ENCODE measurements at places on chromosomes 2 and 18. TPM values are rescaled to one million over a fixed set of nuclear protein-coding genes. Genes with fewer than 3 reads are reported as not detected.

The TXNDC9 gene
- 29.0 TPM for total RNA-seq

The ERFE gene
- not detected for total RNA-seq

The ZNF397 gene
- 13.1 TPM for total RNA-seq

The ANXA4 gene
- total RNA-seq: 66.6 TPM

The ACP1 gene
- total RNA-seq: 113 TPM

The LYPD6B gene
- not detected for total RNA-seq

The SDC1 gene
- 0.42 TPM for total RNA-seq

The PRSS56 gene
- not detected for total RNA-seq

The GAL3ST2 gene
- not detected for total RNA-seq

GRCh38 chr2:226131299-226131784 is 668.3 kb downstream of the IRS1 start:
- DNase-seq: no peak

DNA sequence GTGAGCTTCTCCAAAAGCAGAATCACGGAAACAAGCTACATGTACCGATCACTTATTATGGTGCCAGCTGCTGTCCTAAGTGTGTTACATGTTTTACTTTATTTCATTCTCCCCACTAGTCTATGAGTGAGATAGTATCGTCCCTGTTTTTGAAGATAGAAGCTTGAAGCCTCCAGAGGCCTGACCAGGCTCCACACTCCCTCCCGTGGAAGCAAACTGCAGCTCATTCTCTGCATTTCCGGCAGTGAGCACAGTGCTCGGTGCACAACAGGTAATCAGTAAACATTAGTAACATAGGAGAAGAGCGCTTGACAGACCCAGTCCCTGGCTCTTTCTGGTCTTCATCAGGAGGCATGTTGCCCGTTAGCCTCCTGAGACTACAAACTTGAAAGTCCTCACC is 72.9 kb downstream of the ZBTB7C start:
- no peak for DNase-seq

- no peak for DNase-seq
Measured at GRCh38 chr2:63741884-63742579, 99.7 kb upstream of the UGP2 start.

DNA sequence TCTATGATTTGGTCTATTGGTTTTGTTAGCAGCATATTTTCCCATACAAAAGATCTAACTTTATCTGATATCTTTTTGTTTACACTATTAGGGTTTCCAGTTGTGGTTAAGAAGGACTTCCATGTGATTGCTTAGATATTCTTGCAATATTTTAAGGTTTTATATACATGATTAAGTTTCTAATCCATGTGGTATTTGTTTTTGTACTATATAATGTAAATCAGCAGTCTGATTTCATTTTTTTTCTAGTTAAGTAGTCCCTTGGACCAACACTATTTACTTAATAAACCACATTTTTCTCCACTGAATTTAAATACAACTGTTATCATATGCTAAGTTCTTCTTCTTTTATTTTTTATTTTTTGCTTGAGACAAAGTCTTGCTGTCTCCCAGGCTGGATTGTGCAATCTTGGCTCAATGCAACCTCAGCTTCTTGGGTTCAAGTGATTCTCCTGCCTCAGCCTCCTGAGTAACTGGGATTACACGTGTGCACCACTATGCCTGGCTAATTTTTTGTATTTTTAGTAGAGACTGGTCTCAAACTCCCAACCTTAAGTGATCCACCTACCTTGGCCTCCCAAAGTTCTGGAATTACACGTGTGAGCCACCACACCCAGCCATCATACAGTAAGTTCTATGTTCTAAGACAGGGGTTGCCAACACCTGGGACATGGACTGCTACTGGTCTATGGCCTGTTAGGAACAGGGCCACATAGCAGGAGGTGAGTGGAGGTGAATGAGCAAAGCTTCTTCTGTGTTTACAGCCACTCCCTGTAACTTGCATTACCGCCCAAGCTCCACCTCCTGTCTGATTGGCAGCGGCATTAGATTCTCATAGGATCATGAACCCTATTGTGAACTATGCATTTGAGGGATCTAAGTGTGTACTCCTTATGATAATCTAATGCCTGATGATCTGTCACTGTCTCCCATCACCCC is 58.5 kb upstream of the RAB27B start:
- DNase-seq: no peak

DNA sequence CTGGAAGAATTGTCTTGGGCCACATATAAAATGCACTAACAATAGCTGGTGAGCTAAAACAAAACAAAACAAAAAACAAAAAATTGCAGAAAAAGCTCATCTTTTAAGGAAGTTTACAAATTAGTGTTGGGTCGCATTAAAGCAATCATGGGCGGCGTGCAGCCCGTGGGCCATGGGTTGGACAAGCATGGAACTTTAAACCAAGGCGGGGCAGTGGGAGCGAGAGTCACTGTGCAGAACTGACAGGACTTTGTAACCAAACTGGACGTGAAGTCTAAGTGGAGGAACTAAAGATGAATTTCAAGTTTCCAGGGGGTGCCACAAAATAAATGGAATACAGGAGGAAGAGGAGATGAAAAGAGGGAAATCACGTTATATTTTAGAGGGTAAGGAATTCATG is 80.7 kb downstream of the PSMG2 start:
- DNase-seq: no peak

DNA sequence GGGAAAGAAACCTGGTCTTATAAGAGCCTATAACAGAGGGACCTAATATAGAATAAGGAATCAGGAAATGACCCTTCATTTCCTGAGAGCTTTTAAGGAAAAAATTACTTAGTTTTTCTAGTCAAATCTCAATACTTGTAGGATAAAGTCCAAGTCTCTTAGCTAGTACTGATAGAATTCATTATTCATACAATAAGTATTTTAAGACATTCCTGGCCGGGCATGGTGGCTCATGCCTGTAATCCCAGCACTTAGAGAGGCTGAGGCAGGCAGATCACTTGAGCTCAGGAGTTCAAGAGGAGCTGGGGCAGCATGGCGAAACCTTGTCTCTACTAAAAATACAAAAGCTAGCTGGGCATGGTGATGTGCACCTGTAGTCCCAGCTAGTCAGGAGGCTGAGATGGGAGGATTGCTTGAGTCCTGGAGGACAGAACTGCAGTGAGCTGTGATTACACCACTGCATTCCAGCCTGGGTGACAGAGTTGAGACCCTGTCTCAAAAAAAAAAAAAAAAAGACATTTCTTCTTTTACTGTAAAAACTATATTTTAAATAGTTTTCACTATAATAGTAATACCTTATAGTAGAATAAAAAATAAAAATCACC is 3.2 kb downstream of the RAB3GAP1 start:
- no peak for DNase-seq

DNA sequence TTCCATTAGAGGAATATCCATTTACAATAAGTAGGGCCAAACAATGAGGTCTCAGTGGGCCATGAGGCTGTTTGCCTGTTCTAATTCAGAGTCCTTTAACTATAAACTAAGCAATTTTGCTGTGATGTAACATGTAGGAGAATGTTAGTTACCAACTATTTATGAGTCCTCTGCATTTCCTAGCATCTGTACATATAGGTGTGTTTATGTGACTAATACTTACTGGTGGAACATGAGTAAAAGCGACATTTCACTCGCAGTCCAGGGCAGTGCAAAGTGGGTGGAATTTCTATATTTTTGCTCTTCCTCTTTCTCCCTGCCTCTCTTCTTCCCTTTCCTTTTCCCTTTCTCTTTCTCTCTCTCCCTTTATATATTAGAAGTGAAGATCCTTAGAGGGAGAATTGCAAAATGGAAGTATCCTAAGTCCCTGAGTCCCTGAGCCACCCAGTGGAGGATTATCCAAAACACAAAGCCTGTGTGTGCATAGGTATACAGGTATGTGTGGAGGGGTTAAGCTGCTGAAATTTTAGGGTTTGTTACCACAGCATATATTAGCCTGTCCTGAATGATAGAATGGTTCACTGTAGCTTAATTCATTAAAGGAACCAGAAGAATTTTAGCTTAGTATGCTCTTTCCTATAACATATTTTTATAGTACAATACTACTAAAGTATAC is 487.0 kb upstream of the FANCL start:
- DNase-seq: no peak

DNA sequence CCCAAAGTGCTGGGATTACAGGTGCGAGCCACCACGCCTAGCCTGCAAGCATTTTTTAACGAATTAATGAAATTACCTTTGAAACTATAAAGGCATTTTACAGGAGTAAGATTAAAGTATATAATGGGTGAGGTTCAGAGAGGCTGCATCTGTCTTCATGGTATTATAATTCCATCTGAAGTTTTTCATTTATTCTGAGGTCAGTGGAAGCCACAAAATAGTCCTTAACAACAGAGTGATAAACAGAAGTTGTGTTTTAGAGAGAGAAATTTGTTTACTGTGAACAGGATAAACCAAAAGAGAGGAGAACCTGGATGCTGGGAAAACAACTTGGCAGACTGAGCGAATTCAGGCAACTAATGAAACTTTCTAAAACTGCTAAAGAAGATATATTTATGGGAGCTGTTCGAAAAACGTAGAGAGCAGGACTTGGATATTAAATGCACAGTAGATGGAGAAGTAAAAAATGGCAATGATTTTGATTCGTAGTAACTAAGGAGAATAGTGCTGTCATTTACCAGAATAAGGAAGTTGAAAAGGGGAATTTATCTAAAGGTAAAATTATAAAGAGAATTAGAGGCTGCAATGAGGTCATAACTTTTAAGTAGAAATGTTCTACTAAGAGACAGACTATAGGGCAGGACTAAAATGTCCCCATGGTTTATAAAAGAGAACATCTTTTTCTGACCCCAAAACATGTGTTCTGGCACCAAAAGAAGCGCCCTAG is 37.9 kb upstream of the ITGA4 start:
- DNase-seq: no peak

- no peak for DNase-seq
Measured at GRCh38 chr2:85438201-85439024, 19.9 kb downstream of the SH2D6 start.

DNA sequence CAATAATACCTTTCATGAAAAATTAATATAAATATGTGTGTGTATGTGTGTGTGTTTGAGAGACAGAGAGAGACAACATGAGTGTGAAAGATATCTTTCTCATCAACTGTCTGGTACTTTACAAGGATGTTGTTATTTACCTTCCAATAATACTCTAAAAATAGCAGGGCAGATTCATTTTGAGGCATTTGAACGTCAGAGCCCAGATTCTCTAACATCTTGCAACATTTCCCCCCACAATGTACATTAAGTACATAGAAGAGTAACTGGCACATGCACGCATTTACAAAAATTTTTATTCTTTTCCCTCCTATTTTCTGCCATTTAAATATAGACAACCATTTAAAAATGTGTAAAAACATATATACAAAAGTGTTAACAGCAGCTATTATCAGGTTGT is 100.9 kb downstream of the PID1 start:
- DNase-seq: no peak

- no peak for DNase-seq
Measured at GRCh38 chr2:69798290-69798908, 31.1 kb upstream of the GMCL1 start.

DNA sequence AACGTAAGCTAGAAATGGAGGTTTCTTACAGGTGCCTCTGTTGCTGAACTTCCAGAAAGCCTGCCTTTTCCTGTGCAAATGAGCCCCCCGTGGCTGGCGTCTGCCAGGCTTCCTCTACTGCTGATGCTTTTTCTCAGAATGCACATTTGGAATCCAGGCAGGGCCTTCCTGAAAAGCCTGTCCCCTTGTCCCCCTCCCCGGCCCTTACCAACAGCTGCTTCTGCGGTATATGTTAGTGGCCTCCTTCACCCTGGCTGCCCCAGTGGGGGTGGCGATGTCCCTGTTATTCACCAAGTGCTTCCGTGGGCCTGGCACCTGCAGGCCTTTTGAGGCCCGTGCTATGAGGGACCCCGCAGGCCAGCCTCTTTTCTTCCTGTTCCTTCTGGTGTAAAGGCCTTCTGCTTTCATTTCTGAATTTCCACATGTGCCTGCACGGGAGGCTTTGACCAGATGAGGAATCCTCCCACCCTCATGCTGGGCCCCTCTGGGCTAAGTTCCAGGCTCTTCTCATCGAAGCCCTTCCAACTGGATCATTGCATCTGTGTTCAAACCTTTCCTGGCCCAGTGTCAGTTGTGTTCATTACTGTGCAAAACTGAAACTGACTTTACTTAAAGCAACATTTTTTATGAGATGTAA is 10.4 kb downstream of the CNDP2 start:
- DNase-seq: no peak

GRCh38 chr2:38700113-38700785 is 34.3 kb downstream of the GALM start:
- no peak for DNase-seq

DNA sequence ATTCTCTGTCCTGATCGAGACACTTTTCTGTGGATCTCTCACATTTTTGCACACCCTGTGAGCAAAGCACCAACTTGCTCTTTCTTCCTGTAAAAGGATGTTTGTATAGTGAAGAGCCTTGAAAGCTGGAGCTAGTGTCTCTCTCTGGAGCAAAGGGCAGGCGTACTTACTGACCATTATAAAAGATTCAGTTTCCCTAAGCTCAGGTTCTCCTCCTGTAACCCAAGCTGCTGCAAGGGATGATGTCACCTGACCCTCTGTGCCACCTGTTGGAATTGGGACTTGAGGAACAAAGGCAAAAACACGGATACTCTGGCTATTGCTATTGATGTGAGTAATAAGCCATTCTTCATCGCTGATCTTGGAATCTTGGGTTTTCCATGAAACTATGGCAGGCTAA is 52.6 kb upstream of the NEMP2 start:
- DNase-seq: no peak

DNA sequence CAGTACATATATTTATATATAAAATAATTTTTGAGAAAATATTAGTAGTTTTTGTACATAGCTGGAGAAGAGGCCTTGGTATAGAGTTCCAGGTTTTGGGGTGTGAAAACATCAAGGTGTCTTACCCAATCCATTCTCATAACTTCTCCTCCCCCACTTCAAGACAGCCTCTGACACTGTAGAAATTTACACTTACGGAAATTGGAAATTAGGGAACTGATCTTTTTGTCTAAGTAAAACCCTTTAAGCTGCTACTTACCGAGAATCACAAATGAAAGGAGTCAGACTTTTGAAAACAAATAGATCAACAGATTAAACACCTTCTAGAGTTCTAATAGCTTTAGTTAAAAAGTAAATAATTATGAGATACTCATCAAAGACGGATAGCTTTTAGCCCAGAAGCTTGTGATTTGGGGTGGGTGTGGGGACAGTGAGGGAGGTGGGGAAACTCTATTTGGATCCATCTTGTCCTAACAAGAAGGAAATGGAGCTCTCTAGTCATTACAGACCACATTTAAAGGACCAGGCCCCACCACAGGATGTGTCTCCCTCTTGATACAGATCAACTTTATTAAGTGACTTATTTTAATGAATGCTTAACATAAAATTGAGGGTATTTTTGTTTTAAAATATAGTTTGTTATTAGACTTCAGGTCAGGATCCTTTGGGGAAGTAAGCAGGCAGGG is 11.1 kb upstream of the FBXO11 start:
- no peak for DNase-seq

DNA sequence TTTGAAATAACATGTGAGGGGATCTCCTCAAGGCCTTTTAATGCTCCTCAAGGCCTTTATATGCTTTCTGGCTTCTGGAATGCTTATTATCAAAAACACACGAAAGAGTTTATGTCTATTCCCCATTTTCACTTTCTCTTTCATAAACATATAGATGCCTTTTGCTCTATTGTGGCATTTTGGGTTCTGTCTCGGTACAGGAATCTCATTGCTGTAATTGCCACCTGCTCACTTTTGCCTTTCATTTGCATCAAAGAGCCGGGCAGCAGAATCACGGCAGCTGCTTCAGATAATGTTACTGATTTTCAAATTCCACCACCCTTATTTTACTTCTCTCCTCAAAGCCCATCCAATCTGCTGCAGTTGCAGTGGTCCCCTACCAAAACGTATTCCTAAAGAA is 54.8 kb upstream of the LPIN2 start:
- DNase-seq: peak; percentile 41

- DNase-seq: no peak
Measured at GRCh38 chr2:31429759-31430438, 15.4 kb upstream of the XDH start.

- no peak for DNase-seq
Measured at GRCh38 chr2:8505311-8505920, 176.4 kb upstream of the ID2 start.
